ENCODE measurements at places on chromosomes 12 and 14.

DNA sequence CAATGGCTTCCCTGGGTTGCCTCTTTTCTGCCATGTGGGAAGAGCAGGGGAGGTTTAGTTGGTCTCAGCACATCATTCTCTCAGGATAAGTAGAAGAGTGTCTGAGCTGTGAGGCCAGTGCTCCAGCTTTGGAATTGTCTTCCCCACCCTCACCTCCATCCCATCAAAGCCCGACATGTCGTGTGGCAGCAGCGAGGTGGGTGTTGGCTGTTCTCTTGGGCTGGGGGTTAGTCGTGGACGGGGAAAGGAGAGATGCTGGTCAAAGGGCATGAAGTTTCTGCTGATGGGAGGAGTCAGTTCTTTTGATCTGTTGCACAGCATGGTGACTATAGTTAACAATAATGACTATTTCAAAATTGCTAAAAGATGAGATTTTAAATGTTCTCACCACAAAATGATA lies 404.2 kb downstream of the TMEM121 start:
- no peak for DNase-seq

DNA sequence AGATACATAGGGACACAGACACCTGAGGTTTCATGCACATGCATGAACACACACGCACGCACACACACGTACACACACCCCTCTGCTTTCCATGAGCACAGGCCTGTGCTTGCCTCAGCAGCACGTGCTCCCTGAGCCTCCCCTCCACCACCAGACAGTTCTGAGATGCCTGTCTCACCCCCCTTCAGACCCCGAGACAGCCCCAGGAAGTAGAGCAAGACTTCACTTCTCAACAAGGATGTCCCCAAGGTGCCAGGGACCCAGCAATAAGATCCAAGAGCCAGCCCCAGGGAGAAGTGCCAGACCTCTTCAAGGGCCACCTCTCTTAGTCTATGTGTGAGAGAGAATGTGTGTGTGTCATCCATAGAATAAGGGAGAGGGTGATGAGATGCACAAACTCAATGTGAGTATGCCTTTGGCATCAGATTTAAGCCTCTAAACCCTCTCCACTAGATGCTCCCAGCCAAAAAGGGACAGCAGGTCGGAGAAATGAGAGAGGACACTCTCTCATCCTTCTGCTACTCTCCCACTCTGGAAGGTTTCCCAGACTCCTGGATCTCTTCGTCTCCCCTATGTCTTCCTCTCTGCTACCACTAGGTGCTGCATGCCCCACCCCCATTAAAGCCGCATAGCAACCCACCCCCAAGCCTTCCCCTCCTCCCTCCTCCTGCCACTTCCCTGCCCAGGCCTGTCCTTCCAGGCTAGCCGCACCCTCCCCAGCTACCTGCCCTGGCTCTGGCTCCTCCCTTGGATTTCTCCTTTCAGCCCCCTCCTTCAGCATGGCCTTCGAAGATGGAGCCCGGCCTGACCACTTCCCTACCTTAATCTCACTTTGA lies 7.7 kb downstream of the RARG start:
- DNase-seq, result no peak

DNA sequence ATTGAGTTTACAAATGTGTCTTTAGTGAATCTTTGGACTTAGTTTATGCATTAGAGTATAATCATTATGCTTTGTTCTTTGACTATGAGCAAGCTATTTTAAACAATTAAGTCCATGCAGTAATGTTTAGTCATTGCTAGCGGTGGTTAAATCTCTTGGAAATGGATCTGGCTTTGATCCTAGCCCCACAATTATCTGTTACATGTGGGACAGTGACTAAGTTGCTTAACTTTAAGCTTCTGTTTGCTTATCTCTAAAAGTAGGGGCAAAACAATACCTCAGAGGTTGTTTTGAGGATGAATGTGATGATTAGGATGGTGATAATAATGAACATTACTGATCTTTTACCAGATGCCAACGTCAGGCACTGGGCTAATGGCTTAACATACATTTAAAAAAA lies 124.2 kb downstream of the NPAS3 start:
- no peak for DNase-seq

- no peak for DNase-seq
Observed at GRCh38 chr12:63912651-63913050, 68.2 kb downstream of the SRGAP1 start.

GRCh38 chr12:22248571-22249115 lies 85.9 kb downstream of the ST8SIA1 start:
- no peak for DNase-seq

DNA sequence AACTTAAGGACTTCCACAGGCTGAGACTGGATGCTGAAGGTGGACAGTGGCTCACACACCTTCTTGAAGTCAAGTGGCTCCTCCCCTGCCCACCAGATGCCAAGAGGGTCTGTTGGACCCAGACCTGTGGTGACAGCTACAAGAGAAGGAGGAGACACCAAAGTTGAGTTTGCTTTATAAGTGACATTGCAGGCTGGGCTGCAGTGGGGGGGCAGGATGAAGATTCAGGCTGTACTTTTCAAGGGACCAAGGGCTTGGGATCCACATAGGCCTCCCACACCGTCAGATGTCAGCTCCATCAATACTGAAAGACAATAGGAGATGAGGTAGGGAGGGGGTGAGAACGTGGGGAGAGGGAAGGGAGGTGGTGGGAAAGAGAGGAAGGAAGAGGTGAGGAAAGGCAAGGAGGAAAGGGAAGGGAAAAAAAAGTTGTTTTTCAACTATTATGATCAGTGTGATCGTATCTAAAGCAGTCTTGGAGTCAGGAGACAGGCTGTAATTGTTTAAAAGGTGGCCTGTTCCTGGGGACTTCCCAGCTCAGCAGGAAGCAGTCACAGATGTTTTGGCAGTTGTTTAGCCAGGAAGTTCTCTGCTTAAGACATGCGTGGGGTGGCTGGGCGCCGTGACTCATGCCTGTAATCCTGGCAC lies 84.1 kb upstream of the RESF1 start:
- no peak for DNase-seq

- no peak for DNase-seq
Observed at GRCh38 chr14:70140614-70141013, 48.1 kb downstream of the SLC8A3 start.

GRCh38 chr14:104184506-104184905 lies 46.1 kb downstream of the KIF26A start:
- no peak for DNase-seq

- no peak for DNase-seq
Observed at GRCh38 chr14:80356413-80356812, 145.1 kb upstream of the DIO2 start.

- DNase-seq, result no peak
Observed at GRCh38 chr12:104105461-104105860, 32.5 kb downstream of the NFYB start.

- no peak for DNase-seq
Observed at GRCh38 chr12:53758081-53758729, 6.4 kb upstream of the CISTR start.

GRCh38 chr14:96261053-96261452 lies 5.0 kb downstream of the BDKRB1 start:
- no peak for DNase-seq

DNA sequence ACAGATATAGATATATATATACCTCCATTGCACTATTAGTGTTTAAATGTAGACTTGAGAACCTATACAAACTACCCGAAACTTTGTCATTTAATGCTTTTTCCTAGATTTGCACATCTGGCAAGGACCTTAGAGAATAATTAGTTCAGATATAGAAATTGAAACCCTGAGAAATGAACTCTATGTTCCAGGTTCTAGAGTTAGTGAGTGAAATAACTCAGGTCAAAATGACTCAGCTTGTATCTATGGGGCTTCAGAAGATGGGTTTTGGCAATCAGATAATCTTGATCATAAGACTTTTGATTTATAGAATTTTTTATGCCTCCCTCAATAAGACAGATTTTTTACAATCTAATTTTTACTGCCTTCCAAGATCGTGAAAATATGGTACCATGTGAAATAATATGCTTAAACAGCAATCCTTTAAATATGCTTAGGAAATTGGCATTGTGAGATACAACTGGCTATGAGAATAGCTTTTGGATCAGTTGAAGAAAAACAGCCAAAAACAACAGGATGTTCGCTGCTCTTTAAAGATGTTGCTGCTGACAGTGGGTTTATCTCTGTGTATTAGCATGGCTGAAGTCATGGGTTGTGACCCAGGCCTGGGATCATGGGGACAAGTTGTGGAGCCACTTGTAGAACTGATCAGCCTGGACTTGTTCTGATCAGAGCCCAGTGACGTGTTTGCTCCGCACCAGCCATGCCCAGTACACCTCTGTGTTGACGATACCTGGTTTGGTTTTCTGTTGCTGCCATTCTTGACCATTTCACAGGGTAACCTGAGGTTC lies 63.6 kb downstream of the TTLL5 start:
- DNase-seq, result no peak

DNA sequence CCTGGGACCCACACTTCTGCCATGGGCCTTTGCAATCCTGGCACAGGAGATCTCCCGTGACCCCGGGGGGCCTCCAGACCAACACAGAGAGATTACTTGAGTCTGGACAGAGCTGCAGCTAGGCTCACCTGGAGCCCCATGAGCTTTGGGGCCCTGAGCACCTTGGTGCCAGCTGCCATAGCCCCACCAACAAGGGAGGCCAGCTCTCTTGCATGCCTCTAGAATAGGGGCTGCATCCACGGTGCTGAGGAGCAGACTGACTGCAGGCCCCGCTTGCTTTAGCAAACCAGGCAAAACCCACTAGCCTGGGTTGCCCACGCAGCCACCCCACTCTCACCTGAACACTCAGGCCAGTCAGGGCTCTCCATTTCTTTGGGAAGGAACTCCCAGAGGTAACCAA lies 3.7 kb upstream of the OR4N2 start:
- no peak for DNase-seq

DNA sequence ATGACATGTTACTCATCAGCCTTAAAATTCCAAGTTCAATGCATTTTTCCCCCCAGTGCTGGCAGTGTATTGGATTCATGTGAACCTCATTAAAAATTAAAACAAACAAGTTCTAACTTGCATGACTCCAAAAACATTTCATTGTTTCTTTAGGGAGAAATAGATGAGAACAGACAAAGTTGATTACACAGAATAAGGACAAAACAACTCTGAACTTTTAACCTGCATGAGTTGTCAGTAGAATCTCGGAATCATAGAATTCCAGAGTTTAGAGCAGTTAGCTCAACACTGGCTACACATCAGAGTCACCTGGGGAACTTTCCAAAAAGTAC lies 127.5 kb downstream of the TMX1 start:
- DNase-seq, result no peak

GRCh38 chr12:124730455-124730932 lies 133.2 kb downstream of the SCARB1 start:
- DNase-seq, result no peak

- DNase-seq, result no peak
Observed at GRCh38 chr12:86634456-86635410, 378.5 kb upstream of the MGAT4C start.

GRCh38 chr12:47312808-47313426 lies 233.2 kb upstream of the AMIGO2 start:
- DNase-seq, result no peak

- DNase-seq, result no peak
Observed at GRCh38 chr12:6567112-6567670, 900 bp downstream of the NOP2 start.

DNA sequence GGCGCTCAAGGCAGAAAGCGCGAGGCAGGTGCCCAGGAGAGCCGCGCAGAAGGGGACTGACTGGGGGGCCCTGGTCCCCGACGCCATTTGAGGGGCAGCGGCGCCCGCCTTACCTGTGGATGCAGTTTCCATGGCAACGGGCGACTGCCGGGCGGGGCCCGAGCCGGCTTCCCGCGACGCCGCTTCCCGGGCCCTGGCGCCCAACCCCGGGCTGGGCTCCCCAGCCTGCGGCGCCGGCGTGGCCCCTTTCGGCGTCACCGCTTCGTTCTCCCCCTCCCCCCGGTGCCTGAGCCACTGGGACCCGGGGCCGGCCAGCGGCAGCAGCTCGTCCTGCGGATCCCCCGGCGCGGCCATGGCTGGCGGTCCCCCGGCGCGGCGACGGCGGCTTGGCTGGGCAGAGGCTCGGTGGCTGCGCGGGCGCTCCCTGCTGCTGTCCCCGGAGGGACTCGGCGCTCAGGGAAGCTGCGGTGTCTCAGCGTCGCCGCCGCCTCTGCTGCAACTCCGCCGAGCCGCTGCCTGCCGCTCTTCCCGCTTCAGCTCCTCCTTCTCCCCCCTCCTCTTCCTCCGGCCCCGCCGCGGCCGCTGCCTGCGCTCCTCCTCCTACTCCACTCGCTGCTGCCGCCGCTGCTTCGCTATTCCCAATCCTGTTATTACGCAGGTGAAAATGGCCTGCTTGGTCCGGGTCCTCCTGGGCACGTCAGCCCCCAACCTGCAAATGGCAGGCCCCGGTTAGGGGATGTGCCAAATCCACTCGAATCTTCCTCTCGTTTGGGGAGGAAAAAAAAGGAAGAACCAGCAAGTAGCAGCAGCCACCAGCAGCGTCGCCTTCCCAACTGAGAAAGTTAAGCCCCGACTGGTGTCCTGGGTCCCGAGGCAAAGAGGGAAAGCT lies at the start of gene RTN1:
Gene RTN1, minus strand, starts transcription at position 500 of the 889 bp plus-strand sequence. Its CDS starts 146 bp downstream, at position 354.
- no peak for DNase-seq

DNA sequence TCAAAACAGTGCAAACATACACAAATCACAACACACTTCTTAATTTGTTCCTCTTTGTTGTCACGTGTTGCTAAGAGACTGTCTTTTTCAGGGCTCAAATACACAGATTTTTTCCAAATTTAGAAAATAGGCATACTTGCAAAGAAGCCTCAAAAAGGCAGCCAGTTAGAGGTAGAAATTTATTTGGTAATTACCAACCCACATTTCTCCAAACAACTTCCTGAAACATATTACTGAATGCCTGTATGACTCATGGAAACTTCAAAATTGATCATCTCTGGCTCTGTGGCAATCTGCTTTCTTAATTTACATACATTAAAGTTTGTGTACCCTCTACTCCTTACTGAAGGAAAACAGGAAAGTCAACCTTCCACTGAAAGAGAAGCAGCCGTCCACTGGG lies 36.4 kb downstream of the PPM1H start:
- DNase-seq, result no peak

GRCh38 chr14:55288439-55288838 lies 17.2 kb downstream of the FBXO34 start:
- no peak for DNase-seq

DNA sequence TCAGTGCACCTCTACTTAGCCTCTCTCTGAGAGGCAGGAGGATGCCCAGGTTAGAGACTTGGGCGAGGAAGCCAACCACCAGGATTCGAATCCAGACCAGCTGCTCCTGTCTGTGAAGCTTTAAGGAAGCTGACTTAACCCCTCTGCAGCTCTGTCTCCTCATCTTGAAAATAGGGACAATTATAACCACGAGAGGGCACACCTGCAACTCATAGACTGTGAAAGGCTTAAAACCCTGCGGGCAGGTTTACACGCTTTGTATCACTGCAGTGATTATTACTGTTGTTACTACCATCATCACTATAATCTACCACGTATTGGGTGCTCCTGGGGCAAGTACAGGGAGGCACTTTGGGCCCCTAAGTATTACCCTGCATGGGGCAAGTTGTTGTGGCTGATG lies 379.8 kb downstream of the VRK1 start:
- peak; percentile 20 for DNase-seq

- no peak for DNase-seq
Observed at GRCh38 chr14:72682188-72682587, 211.7 kb downstream of the DPF3 start.

- DNase-seq, result no peak
Observed at GRCh38 chr12:51863933-51864832, 15.7 kb upstream of the FIGNL2 start.
